RPMI7951 (cell line): ENCODE measurements at places on chromosomes 5 and 9.
A peak's percentile ranks its signal among the peaks of the same experiment; 100 is the strongest.

- DNase-seq = peak; percentile 49
Observed at GRCh38 chr9:134205672-134206310, 41.4 kb upstream of the RNU6ATAC start.

DNA sequence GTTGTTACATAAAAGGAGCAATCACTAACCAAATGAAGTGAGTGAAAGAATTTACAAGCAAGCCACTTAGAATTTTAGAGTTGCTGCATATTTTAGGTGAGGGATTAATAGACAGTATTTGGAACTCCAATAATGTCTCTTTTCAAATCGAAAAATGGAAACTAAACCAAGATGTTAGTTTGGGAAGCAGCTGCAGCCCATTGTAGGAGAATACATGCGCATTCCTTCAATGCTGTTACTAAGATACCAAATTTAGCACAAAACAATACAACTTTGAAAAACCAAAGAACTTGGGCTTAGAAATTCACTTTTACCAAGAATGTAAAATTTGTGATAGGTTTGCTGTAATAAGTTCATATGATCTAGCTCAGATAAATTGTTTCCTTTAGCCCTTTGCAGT lies 411.8 kb upstream of the CDH6 start:
- no peak for DNase-seq

GRCh38 chr9:75743855-75744254 lies 146.6 kb upstream of the PCSK5 start:
- DNase-seq = no peak

GRCh38 chr5:109307456-109307855 lies 102.3 kb downstream of the PJA2 start:
- no peak for DNase-seq

- DNase-seq = peak; percentile 11
Observed at GRCh38 chr5:137735555-137736284, at the start of gene KLHL3. KLHL3 (minus strand) TSS chr5:137736089; CDS start chr5:137735646, 443 bp downstream.

GRCh38 chr9:101028346-101029314 lies at the start of gene PLPPR1:
PLPPR1 (plus strand) TSS chr9:101028727.
- DNase-seq = peak; percentile 7

DNA sequence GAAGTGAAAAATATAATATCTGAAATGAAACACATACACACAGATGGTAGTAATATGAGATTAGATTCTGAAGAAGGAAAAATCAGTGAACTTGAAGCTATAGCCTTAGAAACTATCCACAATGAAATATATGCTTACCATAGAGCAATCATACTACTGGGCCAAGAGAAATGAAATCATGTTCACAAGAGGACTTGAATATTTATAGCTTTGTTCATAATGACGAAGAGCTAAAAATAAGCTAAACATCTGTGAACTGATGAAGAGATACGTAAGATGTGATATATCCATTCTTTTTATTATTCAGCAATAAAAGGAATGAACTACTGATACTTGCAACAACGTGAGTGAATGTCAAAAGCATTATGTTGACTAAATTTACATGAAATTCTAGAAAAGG lies 92.6 kb upstream of the ALDH1B1 start:
- DNase-seq = no peak

GRCh38 chr5:126777257-126777974 lies 480 bp downstream of the LMNB1 start:
- DNase-seq = peak; percentile 54

DNA sequence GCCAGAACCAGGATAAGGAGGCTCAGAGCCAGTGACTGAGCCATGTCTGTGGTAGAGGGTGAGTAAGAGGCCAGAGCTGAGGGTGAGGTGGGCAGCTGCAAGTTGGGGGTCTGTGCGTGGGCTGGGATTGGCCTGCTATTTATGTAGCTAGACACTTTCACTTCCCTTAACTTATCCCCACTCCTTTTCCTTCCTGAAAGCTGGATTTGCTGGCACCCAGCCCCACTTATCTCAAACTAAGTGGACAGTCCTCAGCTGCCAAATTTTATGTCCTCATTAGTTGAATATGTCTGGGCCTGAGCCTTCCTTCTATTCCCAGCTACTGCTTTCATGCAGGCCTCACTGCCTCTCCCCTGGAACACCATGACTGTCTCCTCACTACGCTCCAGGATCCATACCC lies at the start of gene CCL21:
Gene CCL21, minus strand, starts transcription at position 114 of the 400 bp plus-strand sequence. Its CDS starts 70 bp downstream, at position 44.
- no peak for DNase-seq

- no peak for DNase-seq
Observed at GRCh38 chr5:146402949-146403348, 44.2 kb upstream of the TCERG1 start.

DNA sequence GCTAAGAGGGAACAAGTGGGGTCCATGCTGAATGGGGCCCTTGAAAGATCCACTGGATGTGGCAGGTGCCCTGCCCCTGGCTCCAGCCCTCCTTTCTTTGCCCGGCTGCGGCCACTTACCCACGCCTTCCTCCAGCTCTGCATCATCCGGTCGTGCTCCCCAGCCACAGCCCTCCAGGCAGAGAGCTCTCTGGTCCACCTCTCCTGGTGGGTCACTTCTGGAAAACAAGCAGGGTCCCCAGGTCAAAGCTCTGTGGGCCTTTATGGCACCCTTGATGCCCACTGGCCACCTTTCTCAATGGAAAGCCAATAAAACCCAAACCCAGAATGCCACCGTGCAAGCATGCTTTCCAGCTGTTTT lies 45.0 kb downstream of the SECISBP2 start:
- no peak for DNase-seq

GRCh38 chr5:76547891-76548524 lies 75.2 kb downstream of the F2RL2 start:
- no peak for DNase-seq

DNA sequence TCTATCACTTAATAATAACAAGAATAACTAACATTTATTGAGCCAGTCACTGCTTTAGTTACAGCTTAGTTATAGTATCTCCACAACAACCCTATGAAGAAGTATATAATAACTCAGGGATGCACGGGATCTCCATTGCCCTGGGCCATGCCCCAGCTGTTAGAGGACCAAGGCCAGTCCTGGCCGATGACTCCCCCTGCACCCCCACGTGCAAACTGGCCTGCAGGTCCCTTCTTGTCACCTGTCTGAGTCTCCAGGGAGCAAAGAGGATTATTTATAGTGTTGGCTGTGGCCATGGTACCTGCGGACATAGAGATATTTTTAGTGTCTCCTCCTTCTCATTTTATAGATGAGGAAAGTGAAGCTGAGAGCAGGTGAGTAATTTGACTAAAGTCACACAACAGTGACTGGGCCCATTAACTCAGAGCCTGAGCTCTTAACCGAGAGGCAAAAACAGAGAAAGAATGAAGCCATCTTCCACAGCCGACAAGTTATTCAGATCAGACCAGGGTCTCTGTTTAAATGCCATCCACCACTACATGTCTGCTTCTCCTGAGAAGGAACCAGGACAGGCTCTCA lies 94.4 kb downstream of the TMEM215 start:
- no peak for DNase-seq

- DNase-seq = no peak
Observed at GRCh38 chr9:134778841-134779411, 101.7 kb upstream of the FCN2 start.

GRCh38 chr5:180241600-180241999 lies 32.6 kb upstream of the RASGEF1C start:
- DNase-seq = no peak

DNA sequence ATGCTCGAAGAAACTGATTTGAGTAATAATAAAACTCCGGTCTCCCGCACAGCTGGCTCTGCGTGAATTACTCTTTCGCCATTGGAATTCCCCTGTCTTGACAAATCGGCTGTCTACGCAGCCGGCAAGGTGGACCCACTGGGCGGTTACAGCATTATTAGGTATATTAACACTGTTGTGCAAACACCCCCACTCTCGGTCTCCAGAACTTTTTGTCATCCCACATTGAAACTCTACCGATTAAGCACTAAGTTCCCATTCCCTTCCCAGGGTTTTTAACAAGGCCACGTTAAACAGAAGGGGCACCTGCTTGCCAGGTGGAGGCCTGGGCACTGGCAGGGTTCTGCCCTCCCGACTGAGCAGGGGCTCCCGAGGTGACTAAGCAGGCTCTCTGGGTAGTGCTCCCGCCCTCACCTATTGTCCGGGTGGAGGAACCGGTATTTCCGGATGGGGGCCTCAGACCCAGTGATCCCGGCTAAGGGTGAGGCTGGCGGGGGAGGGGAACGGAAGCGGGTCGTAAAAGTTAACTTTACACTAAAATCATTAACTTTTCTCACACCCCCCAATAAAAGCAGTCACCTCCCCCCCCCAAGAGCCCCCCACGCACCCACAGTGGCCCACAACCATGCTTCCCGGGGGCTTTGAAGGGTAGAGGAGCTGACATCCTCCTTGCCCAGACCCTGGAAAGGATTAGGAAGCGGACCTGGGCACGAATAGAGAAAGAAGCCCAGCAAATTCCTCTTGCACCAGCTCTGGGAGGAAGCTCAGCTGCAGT lies 53.5 kb upstream of the TJP2 start:
- no peak for DNase-seq

- no peak for DNase-seq
Observed at GRCh38 chr9:35353731-35354365, 136.1 kb upstream of the RUSC2 start.

DNA sequence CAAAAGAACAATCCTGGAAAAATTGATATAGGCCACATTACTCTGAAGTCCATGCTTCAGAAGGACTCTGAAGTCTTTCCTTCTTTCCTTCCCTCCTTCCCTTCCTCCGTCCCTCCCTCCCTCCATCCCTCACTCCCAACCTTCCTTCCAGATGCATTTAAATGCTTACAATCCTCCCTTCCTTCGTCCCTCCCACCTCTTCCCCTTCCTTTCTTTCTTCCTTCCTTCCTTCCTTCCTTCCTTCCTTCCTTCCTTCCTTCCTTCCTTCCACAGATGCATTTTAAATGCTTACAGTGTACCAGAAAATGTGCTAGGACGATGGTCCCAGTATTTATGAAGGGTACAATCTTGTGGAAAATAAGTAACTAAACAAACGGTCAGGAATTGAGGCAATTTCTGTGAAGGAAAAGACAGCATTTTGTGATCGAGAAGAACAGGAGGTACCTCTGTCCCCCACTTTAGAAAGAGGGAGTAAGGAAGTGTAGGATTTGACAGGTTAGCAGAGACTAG lies 181.3 kb upstream of the TUT7 start:
- DNase-seq = no peak

DNA sequence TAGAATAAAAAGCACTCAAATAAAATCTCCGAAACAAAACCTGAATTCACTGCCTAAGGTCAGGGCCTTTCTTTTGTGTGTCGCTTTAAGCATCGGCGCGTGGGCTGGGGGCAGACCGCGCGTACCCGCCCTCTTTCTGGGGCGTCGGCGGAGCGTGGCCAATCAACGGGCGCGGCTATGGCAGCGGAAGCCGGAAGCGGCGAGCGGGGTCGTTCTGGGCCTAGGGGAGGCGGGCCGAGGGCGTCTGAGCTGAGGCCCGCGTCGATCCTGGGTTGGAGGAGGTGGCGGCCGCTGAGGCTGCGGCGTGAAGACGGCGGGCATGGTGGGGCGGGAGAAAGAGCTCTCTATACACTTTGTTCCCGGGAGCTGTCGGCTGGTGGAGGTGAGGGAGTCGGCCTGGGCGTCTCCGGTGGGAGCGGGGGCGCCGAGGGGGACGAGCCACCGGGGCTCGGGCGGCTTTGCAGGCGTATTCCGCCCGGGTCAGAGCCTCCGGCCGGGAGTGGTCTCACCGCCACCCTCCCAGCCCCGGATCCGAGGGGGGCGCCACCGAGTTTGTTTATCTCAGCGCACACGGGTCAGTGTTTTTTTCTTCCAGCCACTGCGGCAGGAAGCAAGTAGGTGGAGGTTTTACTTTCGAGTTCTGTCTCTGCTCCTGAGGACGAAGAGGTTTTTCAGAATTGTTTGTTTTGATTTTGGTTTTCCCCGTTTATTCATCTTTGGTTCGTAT lies at the start of gene MAT2B:
Gene MAT2B, plus strand, starts transcription at position 252 of the 727 bp plus-strand sequence. Its CDS starts 68 bp downstream, at position 320.
- peak; percentile 91 for DNase-seq

GRCh38 chr5:177448244-177448950 lies 1.8 kb downstream of the PRR7 start:
- no peak for DNase-seq

DNA sequence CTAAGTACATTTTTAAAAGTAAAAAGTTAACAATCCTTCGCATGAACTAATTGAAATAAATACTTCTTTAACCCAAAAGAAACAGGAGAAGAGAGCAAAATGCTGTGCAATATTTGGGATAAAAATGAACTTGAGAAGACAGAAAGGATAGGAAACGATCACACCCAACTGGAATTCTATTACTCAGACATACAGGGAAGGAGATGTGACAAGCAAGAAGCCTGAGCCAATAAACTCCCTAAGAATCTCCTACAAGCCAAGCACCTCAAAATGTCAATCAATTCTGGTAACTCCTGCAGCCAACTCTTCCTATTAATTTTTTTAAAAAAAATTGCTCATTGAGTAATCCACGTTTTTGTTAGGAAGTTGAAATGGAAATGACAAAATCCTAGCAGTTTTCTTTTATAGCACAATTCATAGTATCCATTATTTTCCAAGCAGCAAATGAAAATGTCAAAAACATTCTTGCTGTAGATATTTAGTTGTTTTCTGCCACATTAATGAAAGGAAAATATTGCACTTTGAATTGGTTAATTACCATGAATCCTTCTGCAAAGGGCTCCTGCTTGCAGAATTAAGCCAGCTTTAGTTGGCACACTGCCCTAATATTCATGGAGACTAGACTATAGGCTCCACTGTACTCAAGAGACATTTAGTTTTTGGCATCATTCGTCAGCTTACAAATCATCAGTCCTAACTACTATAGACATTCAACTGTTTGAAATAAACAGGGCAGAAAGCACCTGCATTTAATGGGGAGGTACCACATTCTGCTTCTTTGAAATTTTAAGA lies 89.0 kb downstream of the RFX3 start:
- no peak for DNase-seq

DNA sequence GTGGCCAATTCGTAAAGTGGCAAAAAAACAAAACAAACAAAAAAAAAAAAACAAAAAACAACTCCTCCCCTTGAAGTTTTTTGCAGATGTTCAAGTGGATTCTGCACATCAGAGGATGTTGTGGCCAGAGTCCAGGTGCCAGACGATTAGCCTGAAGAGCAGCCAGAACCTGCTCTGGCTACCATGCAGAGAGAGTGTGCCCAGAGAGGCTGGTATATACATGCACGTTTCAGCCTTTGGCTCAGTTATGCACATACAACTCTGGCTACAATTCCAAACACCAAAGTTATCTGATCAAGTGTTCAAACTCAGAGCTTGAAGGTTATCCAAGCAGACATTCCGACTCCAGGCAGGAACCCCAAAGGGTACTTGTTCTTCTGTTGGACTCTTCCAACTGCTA lies 34.7 kb downstream of the GGTA1 start:
- no peak for DNase-seq

GRCh38 chr5:163586531-163586956 lies 81.1 kb downstream of the MAT2B start:
- DNase-seq = peak; percentile 61

GRCh38 chr5:6399980-6400910 lies 21.9 kb upstream of the MED10 start:
- DNase-seq = peak; percentile 96

- no peak for DNase-seq
Observed at GRCh38 chr9:134284741-134285140, 41.5 kb upstream of the RXRA start.

- no peak for DNase-seq
Observed at GRCh38 chr5:120609570-120609969, 145.5 kb downstream of the PRR16 start.

- DNase-seq = no peak
Observed at GRCh38 chr5:145637396-145637795, 197.7 kb downstream of the PRELID2 start.
